ENCODE measurements at places on chromosomes 16 and 17.
A peak's percentile ranks its signal among the peaks of the same experiment; 100 is the strongest.

- peak; percentile 61 for DNase-seq
These were observed 138.7 kb upstream of the RPH3AL start for GRCh38 chr17:491086-492021.

DNA sequence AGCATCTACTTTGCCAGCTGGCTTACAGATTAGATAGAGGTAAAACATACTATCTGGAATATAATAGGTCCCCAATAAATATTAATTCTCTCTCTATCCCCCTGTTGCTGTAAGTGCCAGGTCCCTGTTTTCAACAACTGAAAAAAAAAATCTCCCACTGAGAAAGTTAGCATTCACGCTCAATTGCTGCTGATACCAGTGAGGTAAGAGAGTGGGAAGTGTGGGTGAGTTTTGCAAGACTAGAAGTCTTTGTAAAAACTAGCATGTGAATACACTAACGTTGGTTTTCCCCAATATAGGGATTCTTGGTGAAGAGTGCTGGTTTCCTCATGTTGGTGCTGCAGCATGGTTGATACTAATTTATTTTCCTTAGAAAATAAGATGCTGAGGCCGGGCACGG lies 11.7 kb upstream of the TAOK1 start:
- no peak for DNase-seq

- no peak for DNase-seq
These were observed 8.1 kb upstream of the MT1E start for GRCh38 chr16:56617212-56618085.

GRCh38 chr16:5027086-5027485 lies 6.6 kb downstream of the NAGPA start:
- DNase-seq = no peak

DNA sequence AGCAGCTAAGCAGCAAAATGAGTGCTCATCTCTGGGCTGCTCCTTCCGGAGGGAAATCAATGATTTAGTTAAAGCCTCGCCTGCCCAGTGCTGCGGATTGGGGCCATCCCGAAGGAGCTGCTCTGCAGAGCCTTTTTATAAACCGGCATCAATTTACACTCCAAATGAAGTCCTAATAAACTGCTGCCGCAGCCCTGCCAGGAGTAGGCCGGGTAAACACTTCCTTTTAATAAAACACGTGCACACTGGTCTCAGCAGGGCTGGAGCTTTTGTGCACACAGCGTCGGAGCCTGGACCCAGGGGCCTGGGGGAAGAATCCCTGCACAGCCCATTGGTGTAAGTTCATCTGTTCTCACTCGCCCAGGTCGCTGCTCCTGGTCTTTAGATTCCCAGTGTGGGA lies 79.6 kb upstream of the HS3ST2 start:
- no peak for DNase-seq

DNA sequence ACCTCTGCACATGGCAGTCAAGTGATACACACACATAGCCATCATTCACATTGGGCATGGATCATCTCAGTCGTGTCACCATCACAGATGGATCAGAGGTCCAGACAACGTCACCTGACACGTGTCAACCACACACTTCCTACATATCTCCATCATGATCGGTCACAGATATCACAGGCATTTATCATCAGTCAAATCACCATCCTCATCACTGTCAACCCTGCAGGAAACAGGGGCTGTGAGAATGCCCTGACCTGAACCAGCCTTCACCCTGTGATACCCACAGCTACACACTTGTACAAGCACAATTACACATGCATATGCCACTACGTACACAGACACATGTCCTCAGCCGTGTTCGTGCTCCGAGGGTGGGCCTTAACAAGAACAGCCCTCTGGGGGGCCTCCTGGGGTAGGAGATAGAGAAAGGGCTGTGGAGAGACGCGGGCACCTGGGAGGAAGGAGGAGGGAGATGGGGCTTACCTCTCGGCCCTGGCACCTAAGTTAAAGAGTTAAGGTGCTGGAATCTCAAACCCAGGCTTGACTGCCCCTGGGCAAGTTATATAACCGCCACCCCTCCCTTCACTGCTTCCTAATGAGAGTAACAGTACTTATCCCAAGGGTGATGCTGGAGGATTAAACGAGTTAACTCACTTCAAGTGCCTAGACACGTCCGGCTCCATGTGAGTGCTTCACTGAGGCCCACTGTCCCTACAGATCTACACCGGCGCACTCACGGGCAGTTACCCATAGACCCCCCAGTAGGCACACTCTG lies 1.1 kb downstream of the SLC12A4 start:
- no peak for DNase-seq

DNA sequence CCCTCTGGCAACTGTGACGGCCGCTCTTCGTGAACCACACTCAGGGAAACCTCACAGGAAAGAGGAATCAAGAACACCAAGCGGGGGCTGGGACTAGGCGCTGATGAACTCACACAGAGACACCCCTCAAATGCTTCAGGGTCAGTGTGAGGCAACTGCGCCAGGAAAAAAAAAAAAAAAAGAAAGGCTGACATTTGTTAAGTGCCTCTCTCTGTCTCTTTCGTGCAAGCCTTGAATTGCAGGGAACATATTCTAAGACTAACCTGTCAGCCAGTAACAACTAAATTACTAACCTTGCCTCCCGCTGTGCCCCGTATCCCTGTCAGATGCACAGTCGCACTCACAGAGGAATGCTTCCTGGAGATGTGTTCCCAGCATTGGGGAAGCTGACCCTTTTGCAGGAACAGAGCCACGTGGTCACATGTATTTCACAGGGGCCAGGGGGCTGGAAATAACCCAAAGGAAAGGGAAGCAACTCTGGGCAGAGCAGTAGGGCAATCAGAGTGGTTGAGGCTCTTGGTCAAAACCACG lies 247.8 kb downstream of the XYLT1 start:
- DNase-seq = no peak

DNA sequence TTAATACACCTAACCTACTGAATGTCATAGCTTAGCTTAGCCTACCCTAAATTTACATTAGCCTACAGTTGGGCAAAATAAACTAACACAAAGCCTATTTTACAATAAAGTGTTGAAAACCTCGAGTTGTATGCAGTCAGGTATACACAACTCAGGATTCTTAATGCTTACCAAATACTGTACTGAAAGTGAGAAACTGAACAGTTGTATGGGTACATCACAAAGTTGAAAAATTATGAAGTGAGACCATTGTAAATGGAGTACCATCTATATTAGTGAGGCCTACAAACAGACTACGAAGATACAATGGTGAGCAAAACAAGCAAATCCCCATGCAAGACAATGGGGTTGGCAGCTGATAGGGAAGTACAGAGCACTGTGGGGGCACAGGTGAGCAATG lies 79.7 kb downstream of the VAT1L start:
- DNase-seq = no peak

- no peak for DNase-seq
These were observed 367.9 kb downstream of the SOX9 start for GRCh38 chr17:72488555-72489271.

GRCh38 chr16:87003414-87003755 lies 313.8 kb downstream of the C16orf95 start:
- DNase-seq = no peak

- DNase-seq = no peak
These were observed 24.8 kb downstream of the POLR3E start for GRCh38 chr16:22322021-22322471.

GRCh38 chr17:77768248-77768852 lies 190.2 kb upstream of the TNRC6C start:
- DNase-seq = no peak

DNA sequence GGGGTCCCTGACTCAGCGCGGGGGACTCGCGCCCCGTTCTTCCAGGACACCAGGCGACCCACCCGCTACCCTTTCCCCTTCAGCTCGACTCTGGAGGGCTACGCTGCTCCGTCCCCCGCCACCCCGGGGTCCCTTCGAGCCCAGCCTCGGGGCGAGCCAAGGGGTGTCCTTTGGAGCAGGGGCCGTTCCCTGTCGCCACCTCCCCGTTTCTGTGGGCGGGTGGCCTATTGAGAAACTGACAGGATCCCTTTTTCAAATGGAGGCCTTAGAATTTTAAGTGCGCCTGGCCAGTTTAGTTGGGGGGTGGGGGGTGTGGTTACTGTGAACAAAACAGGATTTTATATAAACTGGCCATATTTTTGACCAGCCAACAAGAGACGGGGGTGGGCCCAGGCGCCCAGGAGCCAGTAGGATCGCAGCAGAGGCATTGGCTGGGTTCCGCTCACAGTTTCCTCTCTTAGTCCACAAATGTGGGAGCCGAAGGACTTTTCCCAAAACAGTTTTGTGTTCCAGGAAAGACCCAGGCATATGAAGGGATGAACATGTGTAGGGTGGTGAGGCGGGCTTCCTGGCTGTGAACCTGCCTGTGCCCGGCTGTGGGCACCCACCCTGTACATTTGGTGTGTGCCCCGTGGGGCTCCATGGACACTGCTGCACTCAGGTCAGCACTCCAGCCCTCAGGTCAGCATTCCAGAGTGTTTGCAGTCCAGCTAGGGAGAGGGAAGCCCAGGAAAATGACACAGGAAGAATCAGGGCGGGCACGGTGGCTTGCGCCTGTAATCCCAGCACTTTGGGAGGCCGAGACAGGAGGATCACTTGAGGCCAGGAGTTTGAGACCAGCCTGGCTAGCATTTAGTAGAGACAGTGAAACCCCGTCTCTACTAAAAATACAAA lies 722 bp upstream of the TIMP2 start:
- DNase-seq = peak; percentile 41

- DNase-seq = no peak
These were observed 65.2 kb downstream of the ARSG start for GRCh38 chr17:68356520-68356919.

GRCh38 chr17:10073941-10074340 lies 124.5 kb downstream of the GAS7 start:
- no peak for DNase-seq

DNA sequence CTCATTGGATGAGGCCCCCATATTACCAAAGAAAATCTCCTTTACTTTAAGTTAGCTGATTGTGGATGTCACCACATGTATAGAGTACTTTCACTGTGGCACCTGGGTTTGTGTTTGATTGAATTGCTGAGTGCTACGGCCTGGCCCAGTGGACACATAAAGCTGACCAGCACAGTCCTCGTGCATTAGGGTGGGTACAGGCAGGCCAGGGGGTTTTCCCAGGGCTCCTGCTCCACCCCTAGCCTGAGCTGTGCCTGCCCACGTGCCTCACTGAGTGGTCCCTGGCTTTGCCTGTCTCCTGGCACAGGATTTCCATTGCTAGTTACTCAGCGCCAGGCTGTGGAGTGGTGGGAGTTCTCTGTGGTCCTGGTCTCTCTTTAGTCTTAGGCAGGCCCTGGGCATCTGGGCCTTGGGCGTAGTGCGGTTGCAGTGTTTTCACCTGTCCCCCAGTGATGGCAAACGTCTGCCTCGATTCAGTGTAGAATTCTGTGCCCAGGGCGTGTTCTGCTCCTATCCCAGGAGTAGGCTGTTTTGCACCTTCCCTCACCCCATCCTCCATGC lies 86.0 kb downstream of the RPTOR start:
- DNase-seq = no peak

GRCh38 chr17:9444687-9445086 lies 130.9 kb downstream of the STX8 start:
- DNase-seq = no peak

GRCh38 chr17:27495460-27495859 lies 39.2 kb downstream of the KSR1 start:
- no peak for DNase-seq

- DNase-seq = no peak
These were observed 38.6 kb upstream of the BRD7 start for GRCh38 chr16:50407351-50407750.

- DNase-seq = peak; percentile 19
These were observed 22.1 kb upstream of the KDM8 start for GRCh38 chr16:27181019-27181790.

DNA sequence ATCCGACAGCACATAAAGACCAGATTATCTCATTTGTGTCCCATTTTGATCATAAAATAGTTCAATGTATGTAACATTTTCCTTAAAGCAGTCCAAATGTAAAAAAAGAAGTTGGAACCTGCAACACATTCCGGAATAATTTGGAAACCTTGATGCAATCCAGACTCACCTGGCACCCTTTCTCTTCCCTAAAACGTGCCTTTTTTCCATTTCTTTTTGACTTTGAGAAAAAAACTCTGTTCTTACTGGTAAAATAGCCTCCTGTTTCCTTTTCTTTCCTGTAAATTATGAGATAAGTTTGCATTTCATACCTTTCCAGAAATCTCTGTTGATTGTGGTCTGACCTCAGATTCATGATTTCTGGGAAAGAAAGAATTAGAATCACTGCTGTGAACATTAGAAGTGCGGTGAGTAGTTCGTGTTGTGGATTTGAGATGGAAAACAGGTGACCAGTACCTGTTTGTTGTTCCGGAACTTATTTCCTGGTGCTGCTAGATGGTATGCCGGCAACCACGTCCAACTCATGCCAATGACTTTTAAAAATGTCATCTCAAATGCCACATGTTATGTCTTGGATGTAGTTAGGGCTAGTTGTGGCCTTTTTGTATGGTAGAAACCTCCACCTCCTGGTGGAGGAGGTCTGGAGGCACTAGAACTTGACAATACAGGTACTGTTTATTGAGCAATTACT lies 108.1 kb downstream of the SOCS1 start:
- DNase-seq = no peak

DNA sequence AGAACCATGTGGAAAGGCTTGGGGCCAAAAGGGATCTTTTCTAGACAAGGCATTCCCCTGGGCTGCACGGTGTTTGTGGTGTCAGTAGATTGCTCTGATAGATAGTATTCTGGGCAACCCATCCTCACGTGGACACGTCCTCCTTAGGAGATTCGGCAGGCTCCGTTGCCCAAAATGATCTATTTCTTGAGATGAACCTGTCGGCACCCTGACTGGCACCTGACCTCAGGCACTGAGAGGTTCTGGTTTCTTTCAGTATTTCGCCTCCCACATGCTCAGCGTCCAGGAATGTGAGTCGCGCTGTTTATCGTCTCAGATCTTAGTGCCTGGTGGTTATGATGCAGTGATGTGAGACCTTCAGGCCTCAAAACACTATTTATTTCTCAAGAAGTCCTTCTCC lies 89.7 kb downstream of the MARCHF10 start:
- DNase-seq = no peak

DNA sequence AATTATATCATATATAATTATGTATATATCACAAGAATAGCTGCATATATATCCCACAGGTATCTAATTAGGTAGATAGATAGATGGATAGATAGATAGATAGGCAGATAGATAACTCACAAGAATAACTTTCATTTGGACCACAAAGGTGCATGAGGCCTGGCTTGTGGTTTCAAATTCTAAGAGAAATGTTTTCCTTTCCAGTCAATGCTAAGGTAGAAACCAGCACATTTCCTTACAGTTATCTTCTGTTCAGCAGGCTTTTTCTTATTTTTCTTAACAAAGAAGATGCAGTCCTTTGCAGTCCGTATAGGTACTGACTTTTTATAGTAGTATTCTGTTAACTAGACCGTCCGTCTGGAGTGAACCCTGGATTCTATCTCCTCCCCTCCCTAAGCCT lies 152.9 kb upstream of the ANKFN1 start:
- DNase-seq = no peak

Data from HEK293T (cell line).